ENCODE measurements at places on chromosomes 7 and 10.

DNA sequence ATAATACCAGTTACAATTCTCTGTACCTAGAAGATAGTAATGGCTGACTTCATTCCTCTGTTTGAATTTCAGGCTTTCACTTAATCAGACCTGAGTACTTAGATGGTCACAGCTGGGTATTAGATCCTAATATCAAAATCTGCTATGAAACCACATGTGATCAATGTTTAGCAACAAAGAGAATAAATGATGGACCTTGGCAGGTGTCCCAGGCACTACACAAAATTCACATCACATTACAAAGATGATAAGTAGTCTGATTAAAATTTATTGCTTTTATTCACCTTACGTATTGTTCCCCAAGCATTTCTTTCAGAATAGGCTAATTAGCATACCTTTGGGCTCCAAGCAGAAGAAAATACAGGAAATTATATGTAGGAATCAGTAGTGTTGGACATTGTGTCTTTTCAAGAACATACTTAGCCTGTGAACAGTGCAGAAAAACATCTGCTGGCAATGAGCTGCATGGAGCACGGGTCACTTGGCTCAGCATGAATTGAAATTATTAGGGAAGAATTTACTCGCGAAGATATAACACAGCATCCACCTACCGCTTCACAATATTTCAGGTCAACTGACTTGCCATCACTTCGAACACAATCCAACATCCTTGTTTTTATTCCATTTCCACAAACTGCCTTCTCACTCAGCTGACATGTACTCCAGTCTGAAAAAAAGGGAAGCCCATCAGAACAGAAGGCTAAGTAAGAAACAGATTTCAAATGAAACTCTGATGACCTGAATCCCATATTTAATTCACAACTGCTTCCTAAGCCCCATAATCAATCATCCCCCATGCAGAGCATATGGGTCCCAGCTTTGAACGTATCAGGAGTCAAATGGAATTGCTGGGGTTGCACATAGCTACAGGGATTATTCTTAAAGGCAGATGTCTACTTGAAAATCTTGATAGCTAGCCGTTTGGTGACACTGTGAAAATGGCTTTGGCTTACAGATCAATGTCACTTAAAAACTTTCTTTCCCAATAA, 421.0 kb downstream of the THSD7A start:
- DNase-seq = no peak

- no peak for DNase-seq
Observed at GRCh38 chr10:70920519-70920918, 32.2 kb upstream of the PCBD1 start.

DNA sequence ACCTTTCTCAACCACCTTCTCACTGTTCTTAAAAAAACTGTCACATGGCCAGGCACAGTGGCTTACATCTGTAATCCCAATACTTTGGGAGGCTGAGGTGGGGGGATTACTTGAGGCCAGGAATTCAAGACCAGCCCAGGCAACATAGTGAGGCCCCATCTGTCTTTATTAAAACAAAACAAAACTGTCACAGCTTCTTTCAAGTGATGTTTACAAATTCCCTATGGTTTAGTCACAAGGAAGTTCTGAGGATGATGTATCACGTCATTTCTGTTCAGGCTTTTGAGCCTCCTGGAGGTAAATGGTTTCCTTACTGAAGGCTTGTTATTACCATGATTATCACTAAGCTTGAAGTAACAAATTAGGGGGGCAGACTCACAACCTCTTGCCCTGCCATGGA, 186.2 kb downstream of the CFTR start:
- DNase-seq = no peak

- no peak for DNase-seq
Observed at GRCh38 chr10:101495324-101495925, 92.6 kb downstream of the POLL start.

GRCh38 chr10:21728618-21729017, 194.6 kb downstream of the MLLT10 start:
- no peak for DNase-seq
